Activated naive CD4-positive, alpha-beta T cell treated with anti-CD3 and anti-CD28 coated beads, Interleukin-2, amount 10 ng/mL, durations not matched to agents 7 days and 5 days (primary cell): ENCODE measurements at places on chromosomes 2 and 18.

DNA sequence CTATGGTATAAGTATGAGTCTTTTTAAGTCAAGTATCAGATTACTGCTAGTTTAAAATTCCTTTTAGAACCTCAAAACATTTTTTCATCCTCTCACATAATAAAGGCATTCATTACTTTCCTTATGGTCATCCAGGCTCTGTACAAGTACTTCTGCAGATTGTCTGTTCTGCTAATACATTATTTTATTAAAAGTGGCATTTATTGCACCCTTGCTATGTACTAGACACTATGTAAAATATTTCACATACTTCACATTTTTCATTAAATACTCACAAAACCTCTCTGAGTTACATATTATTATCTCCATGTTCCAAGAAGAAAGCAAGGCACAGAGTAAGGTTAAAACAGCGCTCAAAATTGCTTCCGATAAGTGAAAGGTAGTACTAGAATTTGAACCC is 84.1 kb downstream of the RAPH1 start:
- no peak for DNase-seq

- DNase-seq = no peak
These were observed 25.7 kb downstream of the MDH1 start for GRCh38 chr2:63614448-63614968.

- no peak for DNase-seq
These were observed 125.3 kb downstream of the TWIST2 start for GRCh38 chr2:238973038-238973739.

DNA sequence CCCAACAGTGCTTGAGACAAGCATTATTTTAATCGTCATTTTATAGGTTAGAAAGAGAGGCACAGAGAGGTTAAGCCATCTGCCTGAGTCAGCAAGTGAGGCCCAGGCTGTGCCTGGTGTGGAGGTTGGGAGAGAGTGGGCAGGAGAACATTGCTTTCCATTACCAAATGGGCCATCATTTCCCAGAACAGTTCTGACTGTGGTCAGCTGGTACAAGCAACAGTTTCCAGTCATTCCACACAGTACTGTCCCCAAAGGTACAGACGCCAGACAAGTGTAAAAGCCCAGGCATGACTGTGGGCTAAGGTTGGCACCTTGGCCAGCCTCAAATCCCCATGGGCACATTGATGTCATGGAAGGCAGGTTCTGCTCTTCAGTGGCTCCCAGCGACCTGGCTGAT is 98.2 kb upstream of the LCLAT1 start:
- DNase-seq = no peak

GRCh38 chr18:29594493-29594892 is 1417.6 kb upstream of the CDH2 start:
- DNase-seq = no peak

DNA sequence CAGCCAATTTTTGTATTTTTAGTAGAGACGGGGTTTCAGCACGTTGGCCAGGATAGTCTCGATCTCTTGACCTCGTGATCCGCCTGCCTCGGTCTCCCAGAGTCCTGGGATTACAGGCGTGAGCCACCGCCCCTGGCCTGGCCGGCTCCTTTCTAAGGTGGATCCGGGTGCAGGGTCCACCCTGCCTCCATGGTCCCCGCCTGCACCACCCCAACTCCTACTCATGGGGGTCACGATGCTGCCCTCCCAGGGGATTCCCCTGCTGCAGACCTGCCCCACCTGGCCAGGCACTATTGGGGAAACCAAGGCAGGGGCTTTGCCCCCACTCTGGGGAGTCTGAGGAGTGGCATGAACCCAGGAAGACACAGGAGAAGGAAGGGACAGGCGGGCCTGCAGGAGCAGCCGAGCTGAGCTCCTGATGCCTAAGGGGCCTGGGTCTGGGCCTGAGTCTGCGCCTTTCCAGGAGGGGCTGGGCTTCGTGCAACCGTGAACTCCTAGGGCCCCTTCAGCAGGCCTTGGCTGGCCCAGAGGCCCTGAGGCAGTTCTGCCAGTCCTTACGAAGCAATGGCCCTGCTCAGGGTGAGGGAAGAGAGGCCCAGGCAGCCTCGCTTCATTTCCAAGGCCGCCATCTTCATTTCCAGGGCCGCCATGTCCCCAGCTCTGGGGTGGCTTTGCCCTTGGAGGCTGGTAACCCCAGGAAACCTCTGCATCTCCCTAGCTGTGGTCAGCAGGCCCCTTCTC is 67.2 kb upstream of the SMAD7 start:
- no peak for DNase-seq

DNA sequence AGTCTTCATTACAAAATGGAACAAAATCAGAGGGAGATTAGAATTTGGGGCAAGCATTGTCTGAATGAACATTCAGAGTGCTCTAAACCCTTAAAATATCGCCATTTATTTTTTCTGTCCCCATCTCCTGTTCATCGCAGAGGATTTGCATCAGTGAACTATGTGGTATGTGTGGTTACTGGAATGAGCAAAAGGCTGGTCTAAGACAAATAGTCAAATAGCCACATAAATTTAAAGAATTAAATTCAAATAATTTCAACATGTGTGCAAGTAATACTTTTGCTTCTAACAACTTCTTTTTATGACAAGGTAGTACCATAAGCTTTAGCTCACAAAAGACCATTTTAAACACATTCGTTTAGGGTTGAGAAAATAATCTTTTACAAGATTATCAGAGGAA is 82.6 kb upstream of the ST8SIA3 start:
- DNase-seq = no peak

DNA sequence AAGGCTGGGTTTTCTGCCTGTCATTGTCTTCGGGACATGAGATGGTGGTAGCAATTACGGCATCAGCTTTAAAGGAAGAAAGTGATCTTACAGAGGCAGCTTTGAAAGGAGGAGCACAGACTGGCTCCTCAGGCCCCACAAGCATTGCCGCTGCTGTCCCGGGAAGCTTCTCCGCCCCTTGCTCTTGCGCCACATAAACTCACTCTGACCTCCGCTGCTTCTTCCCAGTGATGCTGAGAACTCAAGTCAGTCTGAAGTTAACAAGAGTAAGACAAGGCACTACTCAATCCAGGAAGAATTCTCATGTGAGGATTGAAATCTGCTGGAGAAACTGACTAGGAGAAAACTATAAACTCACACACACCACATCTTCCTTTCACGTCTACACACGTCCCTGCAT is 112.4 kb upstream of the RIOK3 start:
- DNase-seq = no peak

DNA sequence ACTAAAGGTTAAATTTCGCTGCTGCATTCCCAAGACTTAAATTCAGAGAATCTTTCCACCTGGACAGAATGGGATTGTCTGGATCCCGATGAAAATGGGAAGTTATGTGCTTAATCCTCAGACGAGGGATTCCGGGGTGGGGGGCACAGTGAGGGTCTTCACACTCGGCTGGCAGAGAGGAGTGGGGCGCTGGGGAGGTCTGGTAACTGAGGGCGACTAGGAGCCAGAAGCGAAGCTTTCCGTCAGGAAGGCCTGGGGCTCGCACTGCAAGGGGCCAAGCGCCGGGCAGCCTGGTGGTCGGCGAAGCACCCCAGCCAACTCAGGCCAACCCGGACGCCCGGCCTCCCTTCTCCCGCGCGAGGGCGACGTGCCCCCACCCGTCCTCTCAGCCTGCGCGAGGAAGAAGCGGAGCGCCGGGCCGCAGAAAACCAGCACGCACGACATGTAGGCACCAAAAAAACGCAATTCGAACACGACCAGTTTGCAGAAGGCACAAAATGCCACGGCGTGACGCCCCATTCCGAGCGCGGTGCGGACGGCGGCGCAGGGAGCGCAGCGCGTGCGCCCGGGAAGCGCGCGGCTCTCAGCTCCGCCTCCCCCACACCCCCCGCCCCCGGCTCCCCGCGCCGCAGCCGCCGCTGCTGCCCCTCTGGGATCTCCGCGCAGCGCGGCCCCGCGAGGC is 188.1 kb downstream of the ZEB2 start:
- peak; percentile 76 for DNase-seq
